Cardiac fibroblast (primary cell): ENCODE measurements at places on chromosomes 3 and 15.

- no peak for DNase-seq
These were observed 66.7 kb downstream of the ATP10A start for GRCh38 chr15:25796395-25796794.

- no peak for DNase-seq
These were observed 40.1 kb downstream of the TRIM71 start for GRCh38 chr3:32857921-32858320.

DNA sequence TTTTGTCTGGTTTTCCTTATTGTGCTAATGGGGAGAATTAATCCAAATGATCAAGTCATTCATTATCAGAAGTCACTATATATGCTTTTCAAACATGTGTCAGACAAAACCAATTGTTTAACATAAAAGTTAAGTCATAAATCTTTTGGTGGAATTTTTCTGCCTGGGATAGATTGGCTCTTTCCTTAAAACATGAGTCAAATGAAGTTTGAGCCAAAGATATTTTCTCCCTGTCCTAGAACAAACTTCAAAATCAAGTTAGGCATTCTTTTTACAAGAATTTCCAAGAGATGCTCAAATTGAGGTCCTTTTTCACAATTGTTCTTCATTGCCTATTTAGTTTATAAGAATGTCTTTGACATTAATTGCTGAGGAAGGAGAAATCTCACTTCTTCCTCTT lies 138.3 kb downstream of the UACA start:
- DNase-seq = no peak

- DNase-seq = no peak
These were observed 9.8 kb upstream of the CNOT10 start for GRCh38 chr3:32675164-32675563.

DNA sequence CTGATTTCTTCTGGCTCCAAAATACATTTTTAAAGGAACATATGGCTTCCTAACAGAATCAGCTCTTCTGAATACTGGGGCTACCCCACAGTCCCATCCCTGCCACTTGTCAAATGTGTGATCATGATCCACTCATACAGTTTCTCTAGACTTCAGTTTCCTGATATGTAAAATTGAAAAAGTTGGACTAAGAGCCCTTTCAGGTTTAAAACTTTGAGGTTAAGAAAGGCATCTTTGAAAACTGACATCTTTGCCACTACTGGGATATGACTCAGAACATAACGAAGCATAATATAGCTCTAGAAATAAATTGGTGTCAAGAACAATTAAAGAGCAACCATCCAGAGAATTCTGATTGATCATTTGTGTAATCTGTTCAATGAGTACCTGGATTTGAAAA lies 248.3 kb downstream of the IL5RA start:
- DNase-seq = no peak

DNA sequence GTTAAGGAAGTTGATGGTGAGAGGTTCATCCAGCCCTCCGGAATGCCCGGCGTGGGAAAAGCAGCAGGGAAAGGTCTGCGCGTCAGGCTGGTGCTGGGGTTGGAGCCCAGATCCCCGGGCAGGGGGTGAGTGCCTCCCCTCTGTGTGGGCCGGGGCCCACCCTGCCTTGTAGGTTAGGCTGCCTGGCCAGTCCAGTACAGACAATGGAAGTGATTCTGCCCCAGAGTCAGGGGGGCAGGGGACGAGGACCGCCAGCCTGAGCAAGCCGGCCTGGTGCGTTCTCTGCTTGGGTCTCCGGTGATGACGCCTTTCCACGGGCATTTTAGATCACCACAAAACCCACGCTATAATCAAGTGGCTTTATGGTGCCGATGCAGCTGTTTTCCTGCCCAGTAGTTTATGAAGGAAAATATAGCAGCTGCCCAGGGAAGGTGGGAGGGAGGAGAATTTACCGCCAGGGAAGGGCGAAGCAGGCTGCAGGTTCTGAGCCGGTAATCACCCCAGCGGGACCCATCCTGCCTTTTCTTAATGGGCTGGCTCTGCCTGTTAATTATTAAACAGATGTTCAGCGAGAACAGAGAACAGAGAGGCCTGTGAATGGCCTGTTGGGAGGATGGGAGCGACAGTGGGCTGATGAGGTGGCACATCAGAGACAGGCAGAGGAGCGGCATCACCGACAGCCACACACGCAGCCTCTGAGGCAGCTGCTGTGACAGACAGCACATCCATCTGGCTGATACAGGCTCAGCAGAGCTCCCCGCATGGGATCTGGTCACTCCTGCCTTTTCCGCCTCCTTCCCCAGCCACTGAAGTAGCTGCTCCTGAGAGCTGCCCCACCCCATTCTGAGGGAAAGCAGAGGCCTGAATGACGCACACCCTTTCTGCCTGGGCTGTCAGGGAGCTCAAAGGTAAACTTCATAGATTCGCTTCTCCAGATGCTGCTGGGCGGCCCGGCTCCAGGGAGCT lies 35.2 kb downstream of the BDH1 start:
- DNase-seq = peak; percentile 53

GRCh38 chr15:74780523-74781430 lies 1.1 kb upstream of the CSK start:
- peak; percentile 31 for DNase-seq

DNA sequence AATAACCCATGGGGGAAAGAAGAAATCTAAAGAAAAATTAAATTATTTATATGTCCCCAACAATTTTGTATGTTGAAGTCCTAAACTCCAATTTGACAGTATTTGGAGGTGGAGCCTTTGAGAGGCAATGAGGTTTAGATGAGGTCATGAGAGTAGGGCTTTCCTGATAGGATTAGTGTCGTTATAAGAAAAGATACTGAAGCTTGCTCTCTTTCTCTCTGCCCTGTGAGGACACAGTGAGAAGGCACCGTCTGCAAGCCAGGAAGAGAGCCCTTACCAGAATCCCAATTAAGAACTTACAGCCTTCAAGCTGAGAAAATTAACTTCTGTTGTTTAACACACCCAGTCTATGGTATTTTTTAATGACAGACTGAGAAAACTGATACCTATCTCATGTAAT lies 16.1 kb upstream of the OR5AC2 start:
- DNase-seq = no peak

DNA sequence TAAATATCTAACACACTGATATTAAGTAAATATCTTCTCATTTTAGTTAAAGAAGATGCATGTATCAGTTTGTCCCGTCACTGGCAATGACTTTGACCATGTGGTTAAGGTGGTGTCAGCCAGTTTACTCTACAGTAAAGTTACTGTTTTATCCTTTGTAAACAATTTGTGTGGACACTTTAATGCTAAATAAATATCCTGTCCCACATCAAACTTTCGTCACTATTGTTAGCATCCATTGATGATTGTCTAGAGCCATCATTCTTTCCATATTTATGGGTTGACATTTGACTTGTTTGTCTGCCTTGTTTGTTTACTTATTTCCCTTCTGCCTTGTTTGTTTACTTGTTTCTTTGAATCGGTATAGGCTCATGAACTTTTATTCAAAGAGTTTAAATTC lies 11.0 kb upstream of the GPD1L start:
- DNase-seq = no peak

DNA sequence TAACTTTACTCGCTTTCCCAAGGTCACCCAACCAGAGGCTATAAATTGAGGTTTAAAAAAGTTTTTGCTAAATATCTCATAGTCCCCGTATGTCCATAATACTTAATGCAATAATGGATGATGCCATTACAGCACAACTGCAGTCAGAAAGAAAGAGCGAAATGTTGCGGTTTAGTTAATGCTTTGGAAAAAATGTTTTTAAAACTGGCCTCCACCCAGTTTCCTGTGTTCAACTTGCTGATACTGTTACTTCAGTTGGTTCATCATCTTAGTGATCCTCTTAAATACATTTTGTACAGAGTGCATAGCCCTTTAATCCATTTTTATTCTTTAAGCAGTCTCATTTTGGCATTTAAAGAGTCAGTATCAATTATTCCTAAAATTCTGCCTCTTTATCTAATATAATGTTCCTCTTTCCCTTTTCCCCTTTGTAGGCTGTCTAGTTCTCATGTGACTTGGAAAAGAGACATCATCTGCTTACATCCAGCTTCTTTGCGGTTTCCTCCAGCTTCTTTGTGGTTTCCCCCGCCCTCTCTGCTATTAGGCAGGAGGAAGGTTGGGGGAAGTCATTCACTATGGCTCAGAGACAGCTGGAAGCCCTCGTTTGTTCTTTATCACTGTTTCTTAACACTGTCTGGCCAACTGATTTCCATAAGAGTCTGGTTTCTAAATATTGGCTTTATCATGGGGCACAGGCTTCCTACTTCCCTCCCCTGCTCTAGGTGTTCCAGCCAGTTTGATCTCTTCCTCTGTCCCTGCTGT lies 154.3 kb downstream of the GOLIM4 start:
- peak; percentile 92 for DNase-seq

DNA sequence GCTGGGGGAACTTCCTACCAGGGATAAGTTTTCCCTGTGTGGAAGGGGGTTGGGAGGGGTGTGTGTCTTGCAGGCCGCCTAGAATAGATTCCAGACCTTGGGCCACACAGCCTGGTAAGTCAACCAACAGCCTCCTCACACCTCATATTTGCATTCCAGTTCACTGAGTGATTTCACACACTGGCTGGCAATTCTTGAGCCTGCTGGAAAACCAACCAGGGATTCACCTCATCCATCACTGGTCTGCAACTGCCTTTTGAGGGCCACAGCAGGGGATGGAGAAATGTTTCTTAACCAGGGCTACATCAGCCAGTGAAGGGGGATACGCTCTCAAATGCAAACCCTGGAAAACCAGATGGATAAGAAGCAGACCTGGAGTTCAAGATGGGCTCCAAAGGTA lies 2.0 kb downstream of the FSTL1 start:
- DNase-seq = peak; percentile 77

DNA sequence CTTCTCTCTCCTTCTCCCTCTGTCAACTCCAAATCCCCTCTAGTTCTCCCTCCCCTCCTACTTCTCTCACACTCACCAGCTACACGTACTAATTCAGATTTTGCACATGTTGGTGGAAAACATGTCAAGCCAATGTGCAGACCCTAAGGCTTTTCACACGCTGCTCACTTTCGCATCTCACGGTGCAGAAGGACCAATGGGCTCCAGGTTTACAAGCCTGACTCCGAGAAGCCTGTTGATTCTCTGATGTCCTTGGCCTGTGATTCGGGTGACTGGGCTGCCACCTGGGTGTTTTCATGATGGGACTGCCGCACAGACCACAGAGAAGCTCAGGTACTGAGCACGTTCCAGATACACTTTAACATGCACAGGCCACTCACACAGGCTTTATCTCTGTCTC lies 3.7 kb downstream of the FOXL2NB start:
- DNase-seq = no peak

DNA sequence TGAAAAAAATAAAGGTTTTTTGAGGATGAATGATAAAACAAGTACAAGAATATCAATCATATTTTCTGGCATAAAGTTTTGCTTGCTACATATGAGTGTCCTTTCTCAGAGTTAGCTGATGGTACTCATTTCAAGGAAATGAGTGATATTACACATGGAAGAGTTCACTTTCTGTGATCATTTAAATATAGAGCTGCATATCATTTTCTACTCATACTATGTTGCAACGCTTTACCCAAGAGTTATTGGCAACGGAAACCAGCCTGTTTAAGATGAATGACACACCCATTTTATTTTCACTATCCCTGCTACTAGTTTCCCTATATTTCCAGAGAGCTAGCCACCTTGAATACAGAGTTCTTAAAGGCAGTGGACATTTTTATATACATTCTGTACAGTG lies 35.4 kb upstream of the RBMS3 start:
- peak; percentile 26 for DNase-seq

- peak; percentile 62 for DNase-seq
These were observed at the start of gene ZNF385D for GRCh38 chr3:21750831-21751391. Gene ZNF385D (minus strand): TSS chr3:21751210. CDS start chr3:21750916, 294 bp downstream.

DNA sequence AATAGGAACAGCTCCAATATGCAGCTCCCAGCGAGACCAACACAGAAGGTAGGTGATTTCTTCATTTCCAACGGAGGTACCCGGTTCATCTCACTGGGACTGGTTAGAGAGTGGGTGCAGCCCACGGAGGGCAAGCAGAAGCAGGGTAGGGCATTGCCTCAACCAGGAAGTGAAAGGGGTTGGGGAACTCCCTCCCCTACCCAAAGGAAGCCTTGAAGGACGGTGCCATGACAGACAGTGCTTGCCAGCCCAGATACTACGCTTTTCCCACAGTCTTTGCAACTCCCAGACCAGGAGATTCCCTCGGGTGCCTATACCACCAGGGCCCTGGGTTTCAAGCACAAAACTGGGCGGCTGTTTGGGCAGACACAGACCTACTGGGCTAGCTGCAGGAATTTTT lies 576.9 kb upstream of the NECTIN3 start:
- no peak for DNase-seq

DNA sequence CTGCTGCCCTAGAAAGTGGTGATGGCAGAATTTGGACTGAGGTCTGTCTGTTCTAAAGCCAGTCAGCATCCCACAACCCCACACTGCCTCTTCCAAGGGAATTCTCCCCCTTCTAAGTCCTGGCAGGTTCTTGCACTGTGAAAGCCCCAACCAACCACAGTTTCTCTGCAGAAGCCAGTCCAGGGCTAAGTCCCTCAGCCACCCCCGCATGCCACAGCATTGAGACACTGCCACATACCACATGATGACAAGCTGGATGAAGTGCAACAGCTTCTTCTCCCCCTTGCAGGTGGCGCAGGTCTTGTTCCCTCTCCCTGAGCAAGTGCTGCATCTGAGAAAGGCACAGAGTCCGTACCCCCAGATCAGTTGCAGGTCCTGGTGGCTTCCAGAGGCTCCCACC lies 18.6 kb downstream of the SSUH2 start:
- DNase-seq = peak; percentile 42

- DNase-seq = peak; percentile 65
These were observed 102.2 kb downstream of the CTNNB1 start for GRCh38 chr3:41301548-41301947.

- peak; percentile 79 for DNase-seq
These were observed 36.2 kb downstream of the FAM174B start for GRCh38 chr15:92619145-92620101.

DNA sequence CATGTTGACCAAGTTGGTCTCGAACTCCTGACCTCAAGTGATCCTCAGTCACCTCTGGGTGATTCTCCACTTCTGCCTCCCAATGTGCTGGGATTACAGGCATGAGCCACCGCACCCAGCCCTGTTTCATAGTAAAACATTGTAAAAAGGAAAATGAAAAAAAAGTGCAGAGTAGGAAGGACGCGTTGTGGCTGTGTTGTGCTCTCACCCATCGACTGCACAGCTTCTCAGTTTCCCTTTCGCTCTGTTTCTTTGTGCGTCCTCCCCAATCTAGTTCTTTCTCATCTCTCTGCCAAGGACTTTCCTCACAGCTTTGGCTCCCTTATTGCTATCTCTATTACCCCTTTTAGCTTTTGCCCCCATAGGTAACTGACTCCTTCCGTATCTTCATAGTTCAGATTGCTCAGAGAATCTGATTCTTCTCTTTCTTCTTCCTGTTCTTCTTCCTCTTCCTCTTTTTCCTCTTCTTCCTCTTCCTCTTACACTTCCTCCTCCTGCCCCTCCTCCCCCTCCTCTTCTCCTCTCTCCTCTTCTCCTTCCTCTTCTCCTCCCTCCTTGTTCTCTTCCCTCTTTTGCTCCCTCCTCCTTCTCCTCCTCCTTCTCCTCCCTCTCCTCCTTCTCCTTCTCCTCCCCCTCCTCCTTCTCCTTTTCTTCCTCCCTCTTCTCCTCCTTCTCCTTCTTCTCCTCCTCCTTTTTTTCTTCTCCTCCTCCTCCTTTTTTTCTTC lies 81.1 kb upstream of the VGLL4 start:
- no peak for DNase-seq
